OCI-M1 (cell line): ENCODE measurements at places on chromosomes 5 and 9.
A peak's percentile ranks its signal among the peaks of the same experiment; 100 is the strongest.

- DNase-seq: peak; percentile 82
Measured at GRCh38 chr9:123353984-123354591, 1.9 kb upstream of the CRB2 start.

- no peak for DNase-seq
Measured at GRCh38 chr5:107289030-107289714, 381.6 kb downstream of the EFNA5 start.

DNA sequence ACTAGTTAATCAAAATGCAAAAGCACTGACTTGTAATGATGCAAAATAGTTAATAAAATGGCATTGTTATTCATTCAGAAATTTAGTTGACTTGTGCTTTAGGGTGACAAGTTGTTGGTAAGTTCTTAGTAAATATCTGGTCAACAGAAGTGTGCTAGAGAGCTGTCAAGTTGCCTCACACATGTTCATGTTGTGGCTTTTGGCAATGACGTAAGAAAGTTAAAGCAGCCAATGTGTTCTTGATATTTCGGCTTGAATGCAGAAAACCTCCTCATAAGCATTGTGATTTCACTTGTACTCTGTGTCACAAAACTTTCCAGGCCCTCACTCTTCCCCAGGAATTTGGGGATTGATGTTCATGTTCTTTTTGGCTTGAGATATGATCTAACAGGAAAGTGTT lies 626.7 kb downstream of the PRR16 start:
- no peak for DNase-seq

DNA sequence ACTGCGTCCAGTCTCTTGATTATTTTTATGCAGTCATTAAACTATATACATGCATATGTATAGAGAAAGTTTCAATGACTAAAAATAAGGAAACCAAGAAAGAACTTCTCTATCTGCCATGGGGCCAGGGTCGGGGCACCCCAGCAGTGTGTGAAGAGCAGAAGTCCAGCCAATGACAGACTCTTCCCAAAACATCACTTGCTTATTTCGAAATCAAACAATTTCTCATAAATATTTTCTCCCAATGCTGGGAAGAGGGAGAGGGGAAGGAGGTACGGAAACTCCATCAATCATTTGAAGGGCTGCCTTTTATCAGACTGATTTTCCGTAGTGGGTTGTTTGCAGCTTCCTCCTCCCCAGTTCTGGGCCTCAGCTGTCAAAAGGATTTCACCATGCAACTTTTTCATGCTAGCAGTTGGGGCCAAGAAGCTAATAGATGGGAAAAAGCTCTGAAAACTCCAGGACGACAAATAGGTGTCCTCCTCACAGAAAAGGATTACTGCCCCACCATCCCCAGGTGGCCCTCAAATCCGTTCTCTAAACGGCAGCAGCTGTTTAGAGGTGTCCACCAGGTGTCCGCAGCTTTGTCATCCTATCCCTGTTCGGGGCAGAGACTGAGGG lies 617 bp upstream of the FPGS start:
- peak; percentile 61 for DNase-seq

GRCh38 chr5:102660111-102660510 lies 95.0 kb upstream of the PAM start:
- no peak for DNase-seq

DNA sequence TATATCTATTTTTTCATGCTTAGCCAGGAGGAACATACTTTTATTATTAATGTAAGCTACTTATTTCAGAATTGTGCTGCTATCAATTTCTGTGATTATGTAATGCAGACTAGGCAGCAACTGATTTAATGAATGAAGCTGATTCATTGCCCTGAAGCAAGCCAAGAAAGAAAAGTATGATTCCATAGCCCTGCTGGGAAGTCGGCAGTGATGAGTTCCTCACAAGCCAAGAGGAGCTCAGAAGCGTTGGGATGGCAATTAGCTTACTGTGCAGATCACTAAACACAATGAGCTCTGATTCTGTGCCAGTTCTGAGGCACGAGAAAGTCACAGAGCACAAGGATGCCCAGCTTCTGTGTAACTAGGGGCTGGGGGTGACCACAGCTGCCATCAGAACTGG lies 254.3 kb upstream of the KLF9 start:
- no peak for DNase-seq
